ENCODE measurements at places on chromosomes 5 and 9.

DNA sequence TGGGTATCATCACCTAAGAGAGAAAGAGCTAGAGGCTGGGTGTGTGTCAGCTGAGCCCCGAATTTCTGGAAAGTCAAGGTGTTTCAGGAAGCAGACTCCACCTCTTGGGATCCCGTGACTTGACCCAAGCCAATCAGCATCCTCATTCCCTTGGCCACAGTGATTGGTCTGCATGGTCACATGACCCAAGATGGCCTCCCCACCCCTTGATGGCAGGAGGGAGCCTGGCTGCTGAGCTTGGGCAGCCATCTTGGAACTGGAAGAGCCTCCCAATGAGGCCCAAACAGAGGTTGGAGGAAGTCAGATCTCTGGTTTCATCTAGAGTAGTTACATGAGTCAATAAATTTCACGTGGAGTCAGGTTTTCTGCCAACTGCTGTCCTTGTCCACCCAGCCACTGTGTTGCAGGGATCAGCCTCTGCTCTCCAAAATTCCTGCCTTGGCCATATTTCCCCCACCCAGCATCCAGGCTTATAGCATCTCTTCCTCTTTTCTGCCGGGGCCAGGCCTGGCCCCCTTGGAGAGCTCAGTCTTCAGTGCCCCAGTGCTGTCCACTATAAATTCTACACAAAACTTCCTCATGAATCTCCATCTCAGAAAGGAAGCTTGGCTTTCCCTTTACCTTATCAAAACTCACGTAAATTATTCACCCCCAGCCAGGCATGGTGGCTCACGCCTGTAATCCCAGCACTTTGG, 17.2 kb upstream of the SUSD3 start:
- peak; percentile 65 for DNase-seq

DNA sequence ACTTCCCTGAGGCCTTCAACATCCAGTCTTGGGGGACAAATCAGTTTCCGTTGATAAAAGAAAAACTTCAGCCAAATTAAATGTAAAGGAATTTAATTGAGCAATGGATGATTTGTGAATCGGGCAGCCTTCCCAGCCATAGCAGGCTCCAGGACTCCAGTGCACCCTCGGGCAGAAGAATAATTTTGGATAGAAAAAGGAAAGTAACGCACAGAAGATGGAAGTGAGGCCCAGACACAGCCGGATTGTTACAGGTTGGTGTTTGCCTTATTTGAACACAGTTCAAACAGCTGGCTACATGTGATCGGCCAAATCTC, 19.1 kb downstream of the MRPL36 start:
- DNase-seq: no peak

GRCh38 chr5:93612855-93613243, 29.8 kb downstream of the NR2F1 start:
- DNase-seq: no peak

- no peak for DNase-seq
Measured at GRCh38 chr5:147522435-147522834, 12.6 kb upstream of the DPYSL3 start.

DNA sequence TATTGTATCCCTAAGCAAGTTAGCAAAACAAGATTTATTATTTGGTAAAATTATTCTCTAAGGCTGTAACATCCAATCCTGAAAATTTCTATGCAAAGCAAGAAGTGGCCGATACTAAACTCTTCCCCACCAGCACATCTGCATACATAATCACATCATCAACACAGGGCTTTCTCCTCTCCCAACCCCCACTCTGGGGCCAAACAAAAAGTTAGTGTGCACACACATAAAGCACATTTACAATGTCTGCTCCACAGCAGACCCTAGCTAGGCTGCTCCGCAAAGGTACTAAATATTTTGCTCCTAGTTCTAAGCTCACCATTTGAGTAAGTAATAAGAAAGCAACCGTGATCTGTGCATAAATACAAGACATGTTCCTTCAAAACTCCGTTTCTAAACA, 3.6 kb downstream of the RNF130 start:
- no peak for DNase-seq

GRCh38 chr9:72529531-72529930, 8.1 kb downstream of the TMC1 start:
- no peak for DNase-seq

- DNase-seq: no peak
Measured at GRCh38 chr5:146947181-146947941, 68.8 kb upstream of the PPP2R2B start.

DNA sequence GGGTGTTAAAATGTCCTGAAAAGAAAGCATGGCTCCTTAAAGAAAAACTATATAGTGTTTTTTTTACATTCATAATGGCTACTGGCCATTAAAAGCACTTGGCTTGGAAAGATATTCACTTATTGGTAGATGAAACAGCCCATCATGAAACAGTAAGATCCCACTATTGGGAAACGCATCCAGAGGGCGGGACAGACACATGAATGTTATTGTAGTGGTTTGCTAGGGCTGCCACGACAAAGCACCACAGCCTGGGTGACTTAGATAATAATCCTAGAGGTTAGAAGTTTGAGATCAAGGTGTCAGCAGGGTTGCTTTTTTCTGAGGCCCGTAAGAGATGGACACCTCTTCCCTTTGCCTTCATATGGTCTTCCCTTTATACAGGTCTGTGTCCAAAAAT, 139.4 kb upstream of the ANKH start:
- DNase-seq: no peak

GRCh38 chr5:62284946-62285891, 20.8 kb upstream of the KIF2A start:
- DNase-seq: peak; percentile 85

DNA sequence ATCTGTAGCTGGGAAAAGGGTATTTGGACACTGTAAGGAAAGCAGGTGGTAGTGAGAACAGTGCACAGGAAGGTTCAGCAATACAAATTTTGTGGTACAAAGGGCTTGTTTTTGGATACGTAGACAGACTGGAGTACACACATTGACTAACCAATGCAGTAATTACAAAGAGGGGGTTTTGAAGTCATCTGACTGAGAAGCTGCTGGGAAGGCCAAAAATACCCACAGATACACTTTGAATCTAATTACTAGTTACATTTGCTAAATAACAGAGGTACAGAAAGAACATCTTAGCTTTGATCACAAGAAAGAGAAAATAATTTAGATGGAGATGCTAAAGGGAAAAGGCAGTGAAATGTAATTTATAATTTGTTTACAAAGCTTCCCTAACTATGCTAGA, 45.9 kb downstream of the PKD2L2 start:
- DNase-seq: no peak

- no peak for DNase-seq
Measured at GRCh38 chr9:115690786-115691496, 462.6 kb upstream of the PAPPA start.

GRCh38 chr5:157167214-157167621, 1.2 kb upstream of the GARIN3 start:
- peak; percentile 42 for DNase-seq

DNA sequence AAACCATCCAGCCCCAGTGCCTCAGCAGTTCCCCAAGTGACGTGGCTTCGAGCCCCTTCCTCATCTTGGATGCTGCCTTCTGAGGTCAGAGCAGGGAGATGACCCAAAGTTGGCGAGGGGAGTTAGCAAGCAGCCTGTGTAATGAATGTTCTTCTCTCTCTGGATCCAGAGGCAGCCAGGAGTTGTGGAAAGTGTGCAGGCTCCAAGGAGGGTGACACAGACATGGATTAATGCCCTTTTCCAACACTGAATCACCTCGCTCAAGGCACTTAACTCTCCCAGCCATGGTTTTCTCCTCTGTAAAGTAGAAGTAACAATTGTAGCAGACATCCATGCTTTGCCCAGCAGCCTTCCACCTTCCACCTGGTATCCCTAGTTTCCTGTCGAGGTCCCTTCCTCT, 64.6 kb upstream of the HAND1 start:
- no peak for DNase-seq

DNA sequence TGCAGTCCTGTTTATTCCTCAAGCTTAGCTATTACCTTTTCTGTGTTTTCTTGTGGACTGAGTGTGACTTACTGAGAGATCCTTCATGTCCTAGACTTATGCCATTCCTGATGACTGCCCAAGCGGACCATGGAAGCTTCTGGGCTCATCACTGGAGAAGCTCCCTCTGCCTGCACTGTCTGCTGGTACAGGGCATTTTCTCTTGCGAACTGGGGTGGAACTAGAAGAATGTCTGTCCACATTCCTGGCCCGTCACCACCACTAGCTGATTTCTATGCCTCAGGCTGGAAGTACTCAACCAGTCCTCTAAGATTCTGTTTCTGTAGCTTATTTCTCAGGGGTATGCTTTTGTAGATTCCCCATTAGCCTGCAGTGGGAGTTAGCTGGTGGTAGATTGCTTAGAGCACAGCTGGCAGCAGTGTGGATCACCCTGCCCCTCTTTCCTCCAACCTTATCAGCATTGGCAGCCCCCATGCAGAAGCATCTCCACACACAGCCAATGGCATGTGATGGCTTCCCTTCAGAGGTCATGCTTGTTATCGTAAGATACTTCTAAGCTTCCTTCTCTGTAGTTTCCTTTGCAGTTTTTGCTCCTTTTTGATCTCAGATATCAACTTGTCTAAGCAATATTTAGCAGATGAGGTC, 12.4 kb downstream of the SLC36A1 start:
- no peak for DNase-seq

Data from activated CD4-positive, alpha-beta memory T cell treated with anti-CD3 and anti-CD28 coated beads for 36 hours (primary cell).